ENCODE measurements at places on chromosomes 12 and 14.

- no peak for DNase-seq
Observed at GRCh38 chr12:19301688-19302087, 137.6 kb upstream of the AEBP2 start.

DNA sequence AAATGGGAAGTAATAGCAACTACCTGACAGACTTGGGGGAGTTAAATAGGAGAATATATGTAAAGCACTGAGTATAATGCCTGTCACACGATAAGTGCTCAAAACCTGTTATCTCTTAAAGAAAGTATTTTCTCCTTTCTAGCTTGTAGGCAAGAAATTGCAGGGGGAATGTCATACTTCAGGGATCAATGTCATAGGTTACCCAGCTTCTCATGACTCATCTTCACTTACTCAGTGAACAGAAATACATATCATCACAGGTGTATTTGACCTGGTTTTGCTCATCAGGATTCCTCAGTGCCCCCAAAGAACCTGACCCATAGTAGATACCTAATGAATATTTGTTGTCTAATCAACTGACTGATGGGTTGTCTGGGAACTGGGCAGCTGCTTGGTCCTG, 285.0 kb upstream of the ATP2B1 start:
- DNase-seq = no peak

DNA sequence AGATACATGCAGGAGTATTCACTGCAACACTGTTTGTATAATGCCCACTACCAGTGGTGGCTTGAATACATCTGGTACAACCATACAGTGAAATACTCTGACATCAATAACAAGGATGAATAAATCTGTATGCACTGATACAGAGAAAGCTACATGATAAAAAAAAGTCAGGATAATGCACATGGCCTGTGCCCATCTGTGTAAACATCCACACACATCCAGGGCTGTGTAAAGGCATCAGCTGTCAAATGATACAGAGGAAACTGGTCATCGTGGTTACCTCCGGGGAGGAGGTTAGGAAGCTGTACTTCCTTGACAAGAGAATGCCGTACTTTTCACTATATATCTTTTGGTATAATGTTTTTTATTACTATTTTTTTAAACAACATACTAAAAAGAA, 176.6 kb downstream of the FOXN3 start:
- DNase-seq = no peak

GRCh38 chr14:78173346-78174035, 3.3 kb downstream of the NRXN3 start:
- DNase-seq = no peak

- no peak for DNase-seq
Observed at GRCh38 chr14:38129705-38130104, 78.0 kb upstream of the SSTR1 start.

Measured in activated CD8-positive, alpha-beta memory T cell treated with anti-CD3 and anti-CD28 coated beads for 1 hour (primary cell).